Esophagus squamous epithelium (tissue), 5 donors: ENCODE measurements at places on chromosomes 7 and 10.

DNA sequence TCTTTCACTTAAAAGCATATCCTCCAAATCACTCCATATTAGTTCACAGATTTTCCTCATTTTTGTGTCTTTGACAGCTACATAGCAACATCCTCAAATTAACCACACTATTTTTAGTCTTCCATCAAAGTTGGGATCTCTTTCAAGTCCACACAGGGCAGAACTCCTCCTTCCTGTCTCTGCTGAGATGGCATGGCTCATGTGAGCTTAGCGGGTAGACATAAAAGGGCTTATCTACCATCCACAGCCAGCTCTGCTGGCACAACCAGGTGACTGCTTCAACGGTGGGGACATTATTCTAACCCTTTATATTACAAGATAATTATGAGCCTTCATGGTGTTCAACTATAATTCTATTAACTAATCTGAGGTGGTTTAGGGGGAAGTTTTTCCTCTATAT lies 35.5 kb downstream of the ICA1 start:
- DNase-seq = no peak

GRCh38 chr7:150514748-150515222 lies at the start of gene GIMAP7:
Gene GIMAP7, plus strand, starts transcription at chr7:150514872. Its CDS starts 5,103 bp downstream, at chr7:150519975.
- no peak for DNase-seq

DNA sequence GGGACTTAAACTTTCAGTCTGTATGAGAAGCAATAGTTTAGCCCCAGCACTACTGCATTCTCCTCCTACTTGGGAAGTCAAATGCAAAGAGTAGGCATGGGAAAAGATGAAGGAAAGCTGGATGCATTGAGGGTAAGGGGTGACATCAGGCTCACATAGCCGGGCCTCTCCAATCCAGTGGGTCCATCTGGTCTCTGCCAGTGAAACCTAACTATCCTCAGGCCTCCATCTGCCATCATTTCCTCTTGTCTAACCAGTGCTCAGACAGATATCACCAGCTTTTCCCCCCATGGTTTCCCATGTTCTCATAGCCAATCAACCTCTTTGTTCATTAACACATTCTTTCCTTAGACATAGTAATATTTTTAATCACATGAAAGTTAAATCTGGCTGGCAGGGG lies 118.3 kb downstream of the DGKI start:
- DNase-seq = no peak

- no peak for DNase-seq
These were observed 97.7 kb downstream of the NRCAM start for GRCh38 chr7:108358553-108358952.

GRCh38 chr7:38506004-38506403 lies 125.2 kb downstream of the AMPH start:
- DNase-seq = no peak

DNA sequence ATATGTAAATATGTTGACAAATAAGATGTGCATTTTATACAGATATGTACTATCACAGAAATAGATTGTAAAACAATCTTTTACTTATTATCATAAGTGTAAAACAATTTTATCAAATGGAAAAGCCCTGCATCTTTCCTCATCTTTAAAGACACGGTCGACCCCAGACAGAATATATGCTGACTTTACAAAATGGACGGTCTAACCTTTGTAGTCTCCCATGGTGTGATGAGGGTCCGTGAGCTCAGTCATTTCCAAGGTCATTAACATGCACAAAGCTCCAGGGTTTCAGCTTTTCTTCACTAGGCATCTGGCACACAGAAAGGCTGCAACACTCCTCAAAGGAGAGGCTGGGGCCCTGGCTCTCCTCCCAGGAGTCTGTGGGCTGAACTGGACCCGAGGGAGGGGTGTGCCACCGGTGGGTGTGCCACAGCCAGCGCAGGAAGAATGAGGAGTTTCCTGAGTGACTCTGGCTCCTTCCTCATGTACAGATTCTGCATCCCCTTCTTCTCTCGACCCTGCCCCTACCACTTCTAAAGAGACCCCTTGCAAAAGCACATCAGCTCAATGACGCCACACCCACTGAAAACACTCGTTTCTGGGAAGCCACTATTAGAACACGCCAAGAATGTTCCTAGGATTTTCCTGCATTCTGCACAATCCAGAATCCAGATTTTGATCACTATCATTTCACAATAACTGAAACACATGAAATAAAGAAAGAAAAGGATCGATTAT lies 26.2 kb upstream of the ABLIM1 start:
- DNase-seq = no peak

GRCh38 chr7:73974101-73974947 lies 53.6 kb upstream of the ELN start:
- no peak for DNase-seq

DNA sequence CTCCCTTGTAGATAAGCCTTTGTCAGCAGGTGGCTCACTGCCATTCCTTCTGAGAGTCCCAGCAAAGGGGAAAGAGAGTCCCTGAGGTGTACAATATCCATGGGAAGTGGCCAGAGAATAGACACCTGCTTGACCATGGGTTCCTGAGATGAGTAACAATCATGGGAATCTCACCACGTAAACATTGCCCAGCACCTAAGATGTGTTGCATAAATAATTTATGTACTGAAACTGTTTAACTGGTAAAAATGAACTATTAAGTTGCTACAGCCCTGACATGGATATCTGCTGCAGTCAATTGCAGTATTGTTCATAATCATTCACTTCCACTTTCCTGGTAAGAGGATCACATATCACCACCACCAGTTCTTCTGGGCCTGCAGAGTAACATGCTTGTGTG lies 123.8 kb upstream of the INHBA start:
- no peak for DNase-seq

DNA sequence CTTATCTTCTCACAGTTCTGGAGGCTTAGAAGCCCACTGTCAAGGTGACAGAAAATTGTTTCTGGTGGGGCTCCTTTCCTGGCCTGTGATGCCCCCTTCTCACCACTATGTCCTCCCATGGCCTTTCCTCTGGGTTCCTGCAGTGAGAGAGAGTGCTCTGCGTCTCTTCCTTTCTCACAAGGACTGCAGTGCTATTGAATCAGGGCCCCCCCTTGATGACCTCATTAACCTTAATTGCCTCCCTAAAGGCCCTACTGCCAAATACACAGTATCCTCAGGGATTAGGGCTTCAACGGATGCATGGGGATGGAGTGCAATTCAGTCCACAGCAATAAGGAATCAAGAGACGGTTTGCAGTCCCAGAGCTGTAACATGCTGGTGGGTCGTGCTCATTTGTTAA lies 82.0 kb upstream of the GRB10 start:
- DNase-seq = no peak

DNA sequence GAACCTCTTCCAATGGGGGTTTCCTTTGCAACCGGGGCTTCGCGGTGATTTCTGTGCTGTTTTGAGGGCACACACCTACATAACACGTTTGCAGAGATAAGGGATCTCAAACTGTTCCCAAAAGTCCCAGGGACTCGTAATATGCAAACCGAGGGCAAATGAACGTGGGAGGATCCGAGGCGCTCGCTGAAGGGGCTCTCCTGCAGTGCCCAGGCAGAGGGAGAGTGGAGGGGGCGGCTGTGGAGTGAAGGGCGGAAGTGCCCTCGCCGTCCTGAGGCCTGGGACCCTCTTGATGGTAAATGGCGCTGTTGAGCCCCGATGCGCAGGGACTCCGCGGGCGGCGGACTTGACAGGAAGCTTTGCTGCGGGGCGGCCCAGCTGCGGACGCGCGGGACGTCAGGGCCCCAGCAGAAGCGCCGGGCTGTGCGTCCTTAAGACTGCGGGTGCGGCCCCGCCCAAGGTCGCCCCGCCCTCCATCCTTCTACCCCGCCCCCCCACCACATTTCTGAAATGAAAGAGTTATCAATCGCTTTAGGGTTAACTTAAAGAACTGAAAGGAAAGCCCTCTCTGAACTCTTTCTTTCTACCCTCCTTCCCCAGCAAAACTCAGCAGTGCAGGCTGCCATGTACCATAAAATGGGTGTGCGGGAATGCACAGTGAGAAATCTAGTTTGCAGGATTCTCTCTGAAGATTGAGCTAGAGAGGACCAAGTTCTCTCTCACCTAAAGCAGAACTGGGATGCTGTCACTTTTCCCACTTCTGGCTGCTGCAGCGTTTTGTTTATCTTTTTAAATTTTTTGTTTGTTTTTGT lies 151.8 kb upstream of the YAE1 start:
- no peak for DNase-seq

DNA sequence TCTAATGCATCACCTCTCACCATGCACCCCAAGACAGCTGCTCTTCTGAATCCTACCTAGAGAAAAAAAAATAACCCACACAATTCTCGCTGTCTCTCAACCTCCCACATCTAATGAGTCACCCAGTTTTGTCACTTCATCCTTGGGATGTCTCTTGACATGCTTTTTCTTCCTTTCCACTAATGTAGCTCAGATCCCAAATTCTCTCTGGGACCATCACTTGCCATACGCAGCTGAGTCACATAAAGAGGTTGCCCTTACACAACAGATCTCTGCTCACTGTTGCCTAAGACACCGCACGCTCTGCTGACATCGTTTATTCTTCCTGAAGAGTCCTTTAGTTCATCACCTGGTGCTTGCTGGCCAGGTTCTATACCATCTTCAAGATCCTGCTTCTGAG lies 606.0 kb upstream of the GALNT17 start:
- no peak for DNase-seq

- DNase-seq = no peak
These were observed 96.8 kb downstream of the PPP1R3C start for GRCh38 chr10:91536111-91536510.

GRCh38 chr10:119341459-119342301 lies 134.3 kb downstream of the GRK5 start:
- no peak for DNase-seq

DNA sequence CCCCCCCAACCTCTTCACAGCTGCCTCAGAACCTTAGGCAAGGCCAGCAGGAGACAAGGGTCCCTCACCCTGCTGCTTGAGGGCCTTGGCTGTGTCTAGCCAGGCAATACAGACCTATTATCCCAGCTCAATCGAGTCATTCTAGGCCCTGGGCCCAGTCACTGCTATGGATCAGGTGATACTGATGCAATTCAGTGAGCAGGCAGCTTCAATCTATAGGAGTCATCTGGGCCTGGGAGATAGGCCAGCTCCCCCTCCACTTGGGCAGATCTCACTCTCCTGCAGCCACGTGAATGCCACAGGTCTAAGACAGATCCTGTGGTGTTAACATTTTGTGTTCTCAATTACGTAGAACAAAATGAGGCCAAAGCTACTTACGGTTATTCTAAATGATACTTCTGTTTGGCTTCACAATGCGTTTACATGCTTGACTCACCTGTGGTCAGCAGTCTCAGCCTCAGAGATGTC lies 68.0 kb upstream of the LRRC4 start:
- no peak for DNase-seq

GRCh38 chr7:16822029-16822428 lies 17.2 kb upstream of the AGR2 start:
- no peak for DNase-seq

GRCh38 chr7:133853706-133854276 lies 273.3 kb upstream of the LRGUK start:
- DNase-seq = no peak

DNA sequence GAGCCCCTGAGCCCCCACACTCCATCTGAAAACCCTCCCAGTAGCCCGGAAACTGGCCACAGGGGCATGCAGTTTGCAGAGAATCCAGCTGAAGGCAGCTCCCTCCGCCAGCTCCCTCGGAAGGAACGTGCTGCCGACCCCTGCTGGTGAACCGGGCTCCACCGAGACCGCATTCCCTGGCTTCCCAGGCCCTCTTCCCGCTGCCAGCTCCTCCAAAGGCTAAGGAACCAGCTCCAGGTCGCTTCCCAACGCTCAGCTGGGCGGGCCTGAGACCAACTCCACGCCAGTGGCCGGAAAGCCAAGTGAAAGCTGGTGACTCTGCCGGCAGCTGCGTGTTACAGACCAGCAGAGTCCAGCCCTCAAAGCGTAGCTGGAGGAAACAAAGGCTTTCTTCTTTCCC lies 35.8 kb downstream of the GPER1 start:
- DNase-seq = no peak

DNA sequence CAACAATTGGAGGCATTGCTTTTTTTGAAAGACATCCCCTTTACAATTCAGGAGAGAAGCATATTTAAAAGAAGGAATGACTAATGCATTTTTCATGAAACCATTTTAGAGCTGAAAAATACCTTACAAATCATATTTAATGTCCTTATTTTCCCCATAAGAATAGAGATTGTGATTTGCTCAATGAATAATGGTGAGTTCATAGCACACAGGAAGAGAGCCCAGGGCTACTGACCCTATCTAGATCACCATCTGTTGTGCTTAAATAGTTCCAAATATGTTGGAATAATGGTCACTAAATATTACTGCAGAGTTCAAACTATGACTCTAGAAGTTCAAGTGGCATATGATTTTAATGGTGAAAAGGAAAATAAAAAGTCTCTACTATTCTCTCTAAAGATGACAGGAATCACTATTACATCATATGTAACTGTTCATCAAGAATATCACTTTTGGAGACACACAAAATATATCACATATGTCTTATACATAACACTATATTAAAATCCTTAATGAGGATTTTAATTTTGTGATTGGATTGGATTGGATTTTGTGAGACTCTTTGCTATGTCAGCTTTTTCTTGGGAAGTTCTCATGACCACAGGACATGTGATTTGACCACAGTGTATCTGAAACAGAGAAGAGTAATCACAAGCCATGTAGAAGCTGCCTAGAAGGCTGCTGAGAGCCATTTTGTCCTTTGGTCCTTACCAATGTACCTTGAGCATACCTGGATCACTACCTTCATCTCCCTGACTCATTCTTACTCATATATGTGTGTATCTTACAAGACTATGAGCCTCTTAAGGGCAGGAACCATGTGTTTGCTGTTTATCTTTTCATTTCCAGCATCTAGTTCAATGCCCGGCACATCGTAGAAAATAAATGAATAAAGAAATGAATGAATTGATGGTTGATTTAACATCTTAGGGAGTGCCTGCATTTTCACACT lies 26.4 kb downstream of the SLC16A9 start:
- DNase-seq = no peak

- no peak for DNase-seq
These were observed 8.2 kb upstream of the CXCL12 start for GRCh38 chr10:44393051-44393630.

- DNase-seq = no peak
These were observed 71.6 kb upstream of the CTTNBP2 start for GRCh38 chr7:117944886-117945285.

DNA sequence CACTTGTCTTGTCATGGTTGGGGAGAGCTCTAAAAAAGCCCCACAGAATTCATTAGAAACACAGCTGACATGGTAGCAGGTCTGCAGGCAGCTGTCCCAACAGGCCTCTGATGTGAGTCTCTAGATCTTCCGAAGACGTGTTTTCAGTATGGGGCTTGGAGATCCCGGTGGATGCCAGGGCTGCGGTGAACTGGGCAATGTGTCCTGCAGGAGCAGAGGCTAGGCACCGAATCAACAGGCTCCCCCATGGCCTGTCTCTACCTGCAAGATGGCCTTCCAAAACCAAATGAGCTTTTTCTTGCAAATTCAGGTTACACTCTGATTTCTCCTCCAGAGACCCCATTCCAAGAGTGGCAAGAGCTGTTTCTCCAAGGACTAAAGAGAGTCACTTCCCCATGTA lies 2.9 kb downstream of the CPXM2 start:
- no peak for DNase-seq
